RPMI8226 (cell line): ENCODE measurements at places on chromosomes 7 and 10.

- DNase-seq = no peak
These were observed 86.4 kb downstream of the CDH23 start for GRCh38 chr10:71483135-71483534.

GRCh38 chr10:93897070-93897780 is 3.4 kb downstream of the SLC35G1 start:
- DNase-seq = no peak

- peak; percentile 17 for DNase-seq
These were observed 2.1 kb upstream of the SORCS3 start for GRCh38 chr10:104638861-104639589.

DNA sequence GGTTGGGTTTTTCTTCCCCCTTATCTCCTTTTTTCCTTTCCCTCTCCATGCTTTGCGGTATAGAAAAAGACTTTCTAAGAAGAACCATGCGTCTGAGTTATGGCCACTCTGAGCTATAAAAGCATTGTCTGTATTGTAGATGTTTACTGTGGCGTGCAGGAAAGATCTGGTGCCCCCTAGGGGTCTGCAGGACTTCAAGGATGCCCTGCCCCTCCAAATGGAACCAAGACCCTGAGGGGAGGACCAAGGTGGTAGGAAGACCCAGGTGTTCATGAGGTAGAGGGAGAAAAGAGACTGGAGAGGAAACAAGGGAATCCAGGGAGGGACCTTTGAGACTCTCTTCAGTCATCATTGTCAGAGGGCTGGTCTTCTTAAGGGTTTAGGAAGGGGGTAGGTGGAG is 68.8 kb downstream of the CYP26A1 start:
- no peak for DNase-seq

DNA sequence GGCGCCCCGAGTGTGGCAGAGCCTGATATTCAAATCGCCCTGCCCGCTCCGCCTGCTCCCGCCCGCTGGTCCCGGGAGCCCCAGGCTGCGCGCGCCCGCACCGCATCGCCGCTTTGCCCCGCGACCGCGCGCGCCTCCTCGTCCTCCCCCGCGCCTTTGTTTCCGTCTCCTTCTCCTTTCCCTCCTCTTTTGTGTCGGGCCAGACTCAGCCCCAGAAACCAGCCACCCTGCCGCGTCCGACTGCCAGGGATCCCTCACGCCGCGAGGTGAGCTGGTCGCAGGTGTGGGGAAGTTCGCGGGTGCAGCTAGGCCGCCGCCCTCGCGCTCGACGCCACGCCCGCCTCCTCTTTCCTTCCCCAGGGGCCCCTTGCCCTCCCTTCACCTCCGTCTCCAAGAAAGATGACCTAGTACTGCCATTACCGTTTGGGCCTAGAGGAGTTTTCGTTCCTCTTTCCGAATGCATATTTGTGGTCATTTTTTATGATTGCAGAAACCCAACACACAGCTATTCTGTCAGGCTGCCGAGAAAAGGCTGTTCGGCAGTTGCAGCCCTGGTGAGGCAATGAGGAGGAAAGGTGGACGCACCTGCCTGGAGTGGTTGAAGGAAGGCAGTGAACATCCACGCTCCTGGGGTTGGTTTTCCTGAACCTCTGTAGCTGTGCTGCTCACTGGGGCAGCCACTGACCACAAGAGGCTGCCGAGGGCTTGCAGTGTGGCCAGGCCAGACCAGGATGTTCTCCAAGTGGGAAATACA is 107.3 kb downstream of the SNX10 start:
- peak; percentile 94 for DNase-seq

- no peak for DNase-seq
These were observed 45.0 kb upstream of the PRR15 start for GRCh38 chr7:29518616-29519015.

DNA sequence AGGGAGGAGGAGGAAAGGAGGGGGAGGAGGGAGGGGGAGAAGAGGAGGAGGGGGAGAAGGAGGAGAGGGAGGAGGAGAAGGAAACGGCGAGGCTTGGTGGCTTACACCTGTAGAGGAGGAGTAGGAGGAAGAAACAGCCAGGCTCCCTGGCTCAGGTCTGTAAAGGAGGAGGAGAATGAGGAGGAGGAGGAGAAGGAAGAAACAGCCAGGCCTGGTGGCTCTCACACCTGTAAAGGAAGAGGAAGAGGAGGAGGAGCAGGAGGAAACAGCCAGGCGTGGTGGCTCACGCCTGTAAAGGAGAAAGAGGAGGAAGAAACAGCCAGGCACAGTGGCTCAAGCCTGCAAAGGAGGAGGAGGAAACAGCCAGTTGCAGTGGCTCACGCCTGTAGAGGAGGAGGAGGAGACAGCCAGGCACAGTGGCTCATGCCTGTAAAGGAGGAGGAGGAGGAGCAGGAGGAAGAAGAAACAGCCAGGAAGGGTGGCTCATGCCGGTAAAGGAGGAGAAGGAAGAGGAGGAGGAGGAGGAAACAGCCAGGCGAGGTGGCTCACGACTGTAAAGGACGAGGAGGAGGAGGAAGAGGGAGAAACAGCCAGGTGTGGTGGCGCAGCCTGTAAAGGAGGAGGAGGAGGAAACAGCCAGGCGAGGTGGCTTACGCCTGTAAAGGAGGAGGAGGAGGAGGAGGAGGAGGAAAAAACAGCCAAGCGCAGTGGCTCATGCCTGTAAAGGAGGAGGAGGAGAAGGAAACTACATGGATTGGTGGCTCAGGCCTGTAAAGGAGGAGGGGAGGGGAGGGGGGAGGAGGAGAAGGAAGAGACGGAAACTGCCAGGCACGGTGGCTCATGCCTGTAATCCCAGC is 14.9 kb upstream of the CRCP start:
- peak; percentile 74 for DNase-seq

DNA sequence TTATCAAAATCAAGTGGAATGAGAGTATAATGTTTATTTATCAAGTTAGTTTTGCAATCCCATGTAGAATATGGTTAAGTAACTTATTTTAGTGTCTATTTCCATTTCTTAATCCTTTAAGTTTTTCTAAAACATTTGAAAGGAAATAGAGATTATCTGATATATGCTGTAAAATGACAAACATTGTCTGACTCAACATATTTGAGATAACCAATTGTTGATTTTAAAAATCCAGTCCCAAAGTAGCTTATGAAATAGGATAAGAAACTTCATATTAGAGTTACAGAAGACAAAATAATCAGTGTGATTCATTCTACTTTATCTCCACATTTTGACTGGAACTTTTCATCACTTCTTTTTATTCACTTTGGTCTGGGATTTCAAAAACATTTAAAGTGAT is 38.7 kb upstream of the CDK1 start:
- no peak for DNase-seq

DNA sequence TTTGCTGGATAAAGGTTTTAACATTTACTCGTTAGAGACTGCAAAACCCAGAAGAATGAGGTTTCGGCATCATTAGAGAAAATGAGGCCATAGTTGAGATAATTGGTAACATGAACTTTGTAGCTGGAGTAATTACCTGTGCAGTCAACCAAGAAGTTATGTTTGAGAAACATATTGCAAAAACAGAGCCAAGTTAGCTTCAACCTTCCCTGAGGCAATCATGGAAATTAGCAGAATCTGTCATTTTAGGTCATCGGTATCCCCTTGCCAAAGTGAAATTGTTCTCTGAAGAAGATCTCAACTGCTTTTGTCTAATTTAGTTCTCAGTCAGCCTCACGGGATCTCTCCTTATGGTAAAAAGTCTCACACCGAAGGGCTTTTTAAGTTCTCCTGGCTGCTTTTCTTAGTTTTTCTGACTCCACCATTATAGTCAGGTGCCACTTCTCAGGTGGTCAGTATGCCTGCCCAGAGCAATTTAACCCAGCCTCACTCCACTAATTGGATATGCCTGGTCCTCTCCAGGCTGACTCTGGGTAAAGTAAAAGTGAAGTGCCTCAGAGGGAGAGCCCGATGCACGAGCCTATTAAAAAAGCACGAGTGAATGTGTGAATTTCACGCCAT is 52.5 kb downstream of the NRCAM start:
- DNase-seq = no peak

DNA sequence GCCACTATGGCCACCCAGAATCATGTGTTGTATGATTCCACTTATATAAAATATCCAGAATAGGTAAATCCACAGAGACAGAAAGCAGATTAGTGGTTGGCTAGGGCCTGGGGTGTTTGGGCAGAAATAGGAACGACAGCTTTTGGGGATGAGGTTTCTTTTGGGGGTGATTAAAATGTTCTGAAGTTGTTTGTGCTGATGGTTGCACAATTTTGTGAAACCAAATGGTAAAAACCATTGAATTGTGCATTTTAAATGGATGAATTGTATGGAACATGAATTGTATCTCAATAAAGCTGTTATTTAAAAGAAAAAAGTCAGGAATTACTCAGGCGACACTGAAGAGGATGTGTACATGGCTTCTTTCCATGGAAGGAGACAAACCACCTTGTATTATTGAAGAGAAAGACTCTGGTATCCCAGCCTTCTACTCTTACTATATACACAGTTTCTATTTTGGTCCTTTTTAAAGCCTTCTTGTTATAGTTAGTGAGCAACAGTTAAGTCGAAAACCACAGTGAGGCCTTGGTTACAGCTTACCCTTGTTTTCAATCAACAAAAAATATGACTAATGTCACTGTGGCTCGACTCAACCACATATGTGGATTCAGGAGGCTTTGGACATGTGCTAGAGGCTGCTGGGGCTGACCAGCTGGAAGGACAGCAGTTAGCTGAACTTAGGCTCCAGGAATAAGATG is 57.1 kb upstream of the KMT2E start:
- DNase-seq = peak; percentile 67

- no peak for DNase-seq
These were observed 41.3 kb upstream of the SLC16A12 start for GRCh38 chr10:89576696-89577095.

GRCh38 chr10:59950105-59950504 is 43.7 kb upstream of the CCDC6 start:
- no peak for DNase-seq

GRCh38 chr7:50317221-50317678 is 12.7 kb downstream of the IKZF1 start:
- DNase-seq = no peak

GRCh38 chr10:51699145-51699474 is 285 bp downstream of the CSTF2T start:
- no peak for DNase-seq

DNA sequence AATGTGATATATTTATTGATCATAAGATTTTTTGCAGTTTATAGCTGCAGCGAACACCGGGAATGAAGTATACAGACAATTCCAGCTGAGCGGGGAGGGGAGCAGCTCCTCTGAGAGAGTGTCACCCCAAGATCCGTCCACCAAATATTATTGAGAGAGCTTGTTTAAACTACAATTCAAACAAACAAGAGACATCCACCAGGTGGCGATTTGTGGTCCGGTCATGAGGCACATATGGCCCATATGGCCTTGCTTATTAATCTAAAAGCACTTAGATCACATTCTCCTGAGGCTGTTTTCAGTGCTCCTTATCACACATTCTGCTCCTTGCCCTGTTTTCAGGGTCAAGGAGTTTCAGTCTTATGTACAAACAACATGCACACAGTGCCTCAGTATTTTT is 83.1 kb downstream of the THSD7A start:
- DNase-seq = peak; percentile 30

- DNase-seq = peak; percentile 75
These were observed 389.4 kb upstream of the AUTS2 start for GRCh38 chr7:69208848-69209247.

GRCh38 chr7:47489624-47490023 is 92.3 kb downstream of the TNS3 start:
- DNase-seq = no peak

DNA sequence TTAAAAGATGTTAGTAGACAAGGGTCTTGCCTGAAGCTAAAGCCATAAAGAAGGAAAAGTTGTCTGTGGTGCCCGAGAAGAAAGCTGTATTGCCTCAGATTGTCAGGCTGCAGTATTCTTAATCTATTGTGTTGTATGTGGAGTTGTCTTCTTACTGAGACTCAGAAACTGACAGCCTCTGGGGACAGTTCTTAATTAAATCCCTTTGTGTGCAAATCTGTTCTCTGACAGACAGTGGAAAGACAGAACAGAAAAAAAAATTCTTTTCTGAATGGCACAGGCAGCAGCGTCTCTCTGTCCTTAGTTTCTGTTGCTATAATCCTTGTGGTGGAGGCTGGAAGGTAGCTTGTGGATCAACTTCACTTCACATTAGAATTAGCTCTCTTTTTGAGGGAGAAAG is 16.8 kb downstream of the VWC2 start:
- DNase-seq = no peak
